ENCODE measurements at places on chromosomes 6 and 20. TPM values are rescaled to one million over a fixed set of nuclear protein-coding genes. Genes with fewer than 3 reads are reported as not detected.
A peak's percentile ranks its signal among the peaks of the same experiment; 100 is the strongest.

GRCh38 chr6:11947575-11947974 is 64.5 kb upstream of the HIVEP1 start:
- no peak for DNase-seq

GRCh38 chr6:29597184-29597583 is 12.3 kb downstream of the OR2H2 start:
- DNase-seq: no peak

DNA sequence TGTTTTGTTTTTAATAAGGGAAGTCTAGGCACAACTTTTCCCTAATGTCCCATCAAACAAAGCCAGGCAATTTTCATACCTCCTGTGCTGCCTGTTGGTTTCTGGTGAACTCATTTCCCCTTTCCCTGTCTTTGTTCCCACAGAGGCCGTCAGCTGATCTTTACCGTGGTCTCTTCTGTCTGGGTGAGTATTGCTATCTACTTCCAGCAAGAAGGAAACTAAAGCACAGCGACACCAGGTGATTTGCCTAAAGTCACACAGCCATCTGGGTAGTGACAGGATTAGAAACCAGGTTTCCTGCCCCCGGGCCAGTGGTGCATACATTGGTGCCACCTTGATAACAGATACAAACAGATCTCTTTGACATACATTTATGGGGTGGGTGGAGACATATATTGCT is 59.6 kb downstream of the RAB44 start:
- DNase-seq: peak; percentile 68

GRCh38 chr6:6694825-6695624 is 106.5 kb downstream of the LY86 start:
- DNase-seq: no peak

- DNase-seq: no peak
Measured at GRCh38 chr6:151388997-151389617, 2.3 kb downstream of the ZBTB2 start.

GRCh38 chr20:20322912-20323311 is 45.0 kb upstream of the INSM1 start:
- no peak for DNase-seq

- no peak for DNase-seq
Measured at GRCh38 chr6:107272246-107272645, 156.9 kb upstream of the BEND3 start.

DNA sequence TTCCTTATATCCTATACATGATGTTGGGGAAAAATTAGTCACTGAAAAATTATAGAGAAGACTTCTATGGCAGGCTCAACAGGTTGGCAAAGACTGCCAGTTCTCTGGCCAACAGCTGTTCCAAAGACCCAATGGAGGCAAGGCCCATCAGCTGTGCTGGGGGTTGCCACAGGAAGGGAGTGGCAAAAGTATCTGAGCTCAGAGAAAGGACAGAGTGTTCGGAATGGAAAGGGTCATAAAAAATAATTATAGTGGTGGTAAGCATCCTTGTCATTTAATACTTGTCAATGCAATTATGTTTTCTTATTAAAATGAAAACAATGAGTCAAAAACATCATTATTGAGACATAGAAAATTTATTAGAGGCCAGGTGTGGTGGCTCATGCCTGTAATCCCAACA is 36.1 kb downstream of the FASTKD5 start:
- no peak for DNase-seq

DNA sequence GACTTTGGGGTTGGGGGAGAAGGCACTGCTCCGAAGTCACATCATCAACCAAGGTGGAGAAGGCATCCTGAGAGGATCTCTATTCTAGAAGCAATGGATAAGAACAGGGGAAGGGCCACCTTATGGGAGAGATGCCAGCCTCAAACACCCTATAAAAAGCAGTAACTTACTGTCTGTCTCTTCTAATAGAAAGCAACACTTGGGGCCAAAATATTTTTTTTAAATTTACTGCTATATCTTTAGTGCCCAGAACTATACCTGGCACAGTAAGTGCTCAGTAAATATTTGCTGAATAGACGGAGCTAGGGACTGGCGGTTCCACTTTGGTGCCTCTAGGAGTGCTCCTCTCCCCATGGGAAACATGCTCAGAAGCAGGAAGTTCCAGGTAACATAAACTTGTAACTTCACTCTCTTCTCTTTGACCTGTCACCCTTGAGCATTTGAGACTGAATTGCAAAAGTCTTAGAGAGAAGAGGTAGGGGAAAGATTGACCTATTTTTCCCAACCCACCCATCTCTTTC is 807 bp upstream of the OTOR start:
- DNase-seq: no peak

DNA sequence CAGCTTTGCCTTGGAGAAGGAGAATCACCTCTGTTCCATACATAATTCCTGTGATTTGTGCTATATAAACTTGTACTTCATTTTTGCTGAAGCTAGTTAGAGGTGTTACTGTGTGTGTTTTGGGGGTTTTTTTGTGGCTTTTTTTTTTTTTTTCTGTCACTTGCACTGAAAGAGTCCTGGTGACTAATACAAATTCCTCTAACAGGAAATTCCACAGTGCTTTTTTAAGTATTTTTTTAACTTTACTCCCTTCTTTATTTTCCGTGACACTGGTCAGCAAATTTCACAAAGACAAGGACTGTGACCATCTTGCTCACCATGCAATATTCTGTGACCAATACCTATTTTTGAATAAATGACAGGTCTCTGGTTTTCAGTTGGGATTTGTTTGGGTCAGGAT is 110.5 kb downstream of the ISM1 start:
- DNase-seq: no peak

DNA sequence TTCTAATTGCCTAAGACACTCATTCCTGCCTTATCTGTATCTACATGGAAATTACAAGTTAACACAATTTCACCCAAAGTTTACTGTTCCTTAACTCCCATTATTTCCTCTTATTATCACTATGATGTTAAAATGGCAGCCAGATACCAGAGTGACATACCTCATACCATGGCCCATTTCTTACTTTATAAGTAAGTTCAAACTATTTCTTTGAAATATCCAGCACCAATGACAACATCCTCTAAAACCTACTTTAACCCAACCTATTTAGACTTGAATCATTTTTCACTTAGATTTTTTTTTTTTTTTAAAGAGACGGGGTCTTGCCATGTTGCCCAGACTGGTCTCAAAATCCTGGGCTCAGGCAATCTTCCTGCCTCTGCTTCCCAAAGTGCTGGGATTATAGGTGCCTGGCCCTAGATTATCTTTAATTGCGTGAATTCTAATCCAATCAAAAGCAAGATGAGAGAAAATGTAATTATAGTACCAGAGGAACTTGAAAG is 10.0 kb downstream of the REV3L start:
- DNase-seq: no peak

DNA sequence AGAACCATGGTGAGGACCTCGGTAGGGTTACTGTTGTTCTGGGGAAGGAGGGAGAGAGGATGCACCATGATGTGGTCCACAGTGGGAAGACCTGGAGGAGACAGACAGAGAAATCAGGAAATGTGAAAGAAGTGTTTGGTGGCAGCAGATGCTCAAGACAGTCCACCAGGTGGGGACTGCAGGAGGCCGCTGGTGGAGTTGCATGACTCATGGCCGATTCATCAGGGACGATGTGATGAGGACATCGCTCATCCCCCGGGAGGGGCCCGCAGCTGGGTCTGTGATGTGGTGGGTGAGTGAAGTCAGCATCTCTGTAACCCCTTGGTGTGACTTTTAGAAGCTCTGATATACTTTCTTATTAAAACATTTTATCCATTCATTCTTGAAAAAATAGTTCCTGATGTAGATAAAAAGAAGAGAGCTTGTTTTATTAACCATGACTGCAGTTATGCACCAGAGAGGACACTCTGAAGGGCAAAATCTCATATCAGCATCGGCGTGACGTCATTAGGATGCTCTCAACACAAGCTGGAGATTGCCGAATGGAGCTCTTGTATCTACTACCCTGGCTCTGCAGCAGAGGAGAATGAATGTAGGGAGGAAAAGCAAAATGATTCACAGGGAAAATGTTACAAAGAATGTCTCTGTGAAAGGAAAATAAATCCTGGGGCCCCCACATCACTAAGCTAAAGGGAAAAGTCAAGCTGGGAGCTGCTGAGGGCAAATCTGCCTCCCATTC is 71.2 kb downstream of the RAMACL start:
- no peak for DNase-seq

- no peak for DNase-seq
Measured at GRCh38 chr6:142716097-142716496, 228.9 kb downstream of the HIVEP2 start.

- DNase-seq: no peak
Measured at GRCh38 chr6:42939810-42940167, 10.5 kb downstream of the CNPY3 start.

GRCh38 chr20:62797671-62798532 is 1.6 kb downstream of the MRGBP start:
- DNase-seq: peak; percentile 87

GRCh38 chr6:169858293-169858934 is 107.0 kb downstream of the ERMARD start:
- no peak for DNase-seq

GRCh38 chr6:14399635-14400034 is 282.1 kb downstream of the CD83 start:
- DNase-seq: no peak

- DNase-seq: no peak
Measured at GRCh38 chr20:5864428-5864827, 85.9 kb downstream of the TRMT6 start.

GRCh38 chr20:38447251-38447661 is 12.1 kb upstream of the SNHG17 start:
- DNase-seq: no peak

- no peak for DNase-seq
Measured at GRCh38 chr6:5361396-5361795, 100.1 kb downstream of the FARS2 start.

DNA sequence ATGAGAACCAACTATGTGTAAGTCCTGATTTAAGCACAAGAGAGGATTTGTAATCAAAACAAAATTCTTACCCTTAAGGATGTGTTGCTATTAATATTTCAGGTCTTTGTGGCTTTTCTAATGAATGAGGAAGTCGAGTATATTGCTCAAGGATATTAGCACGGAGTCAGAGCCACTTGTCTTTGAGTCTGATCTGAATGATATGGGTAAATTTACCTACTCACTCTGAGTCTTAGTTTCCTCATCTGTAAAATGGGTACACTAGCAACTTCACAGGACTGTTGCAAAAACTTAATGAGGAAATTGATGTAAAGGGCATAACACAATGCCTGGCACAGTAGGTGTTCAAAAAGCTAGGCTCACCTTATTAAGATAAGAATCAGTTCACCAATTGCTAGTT is 30.0 kb upstream of the QKI start:
- no peak for DNase-seq

- DNase-seq: no peak
Measured at GRCh38 chr6:49300911-49301310, 162.1 kb downstream of the MMUT start.

DNA sequence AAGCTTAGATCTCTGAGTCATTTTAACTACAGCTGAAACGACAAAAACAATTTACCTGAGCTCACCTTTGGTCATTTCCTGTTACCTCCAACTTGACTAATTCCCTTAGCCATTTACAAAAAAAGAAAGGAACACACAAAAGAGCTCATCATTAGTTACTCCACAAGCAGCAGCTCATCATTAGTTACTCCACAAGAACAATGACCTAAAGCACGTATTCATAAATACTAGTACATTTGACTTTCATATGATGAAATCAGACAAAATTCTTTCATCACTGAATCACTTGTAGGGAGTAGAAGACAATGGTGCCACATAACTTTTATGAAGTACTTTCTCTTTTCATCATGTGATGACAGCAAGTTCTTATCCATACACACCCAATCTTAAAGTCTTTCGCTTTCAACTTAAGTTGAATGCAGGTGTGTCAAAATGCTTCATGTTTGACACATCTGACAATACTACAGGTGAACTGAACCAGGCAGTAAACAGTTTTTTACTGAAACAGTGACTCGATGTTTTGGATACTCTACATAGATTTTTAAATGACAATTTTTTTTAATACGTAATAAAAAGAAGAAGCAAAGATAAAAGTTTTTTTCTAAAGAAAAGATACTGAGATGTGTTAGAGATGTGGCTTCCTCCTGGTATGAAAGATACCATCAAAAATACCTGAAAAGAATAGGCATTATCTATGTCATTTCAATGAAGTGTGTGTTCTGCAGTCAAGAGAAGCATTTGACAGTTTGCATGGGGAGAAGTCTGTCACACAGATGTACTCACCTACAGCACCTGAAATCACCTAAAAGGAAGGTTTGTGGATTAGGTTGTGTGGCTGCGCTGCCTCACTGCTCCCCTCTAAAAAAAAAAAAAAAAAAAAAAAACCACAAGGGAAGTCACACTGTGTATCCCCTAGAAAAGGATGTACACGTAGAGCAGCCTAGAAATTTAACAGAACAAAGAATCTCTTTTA is 109.1 kb downstream of the PRDM1 start:
- DNase-seq: no peak

The GUCA1A gene
- total RNA-seq: not detected

The RAET1G gene
- total RNA-seq: not detected

The DHX35 gene
- total RNA-seq: 32.4 TPM

The TFAP2C gene
- total RNA-seq: not detected

The OR5V1 gene
- not detected for total RNA-seq

The KCNB1 gene
- 0.40 TPM for total RNA-seq

The SLC24A3 gene
- 4.5 TPM for total RNA-seq

The PTGIS gene
- total RNA-seq: 9.5 TPM

The CDSN gene
- total RNA-seq: not detected

The PGC gene
- not detected for total RNA-seq

The NKAIN4 gene
- not detected for total RNA-seq

The DEFB132 gene
- not detected for total RNA-seq

The WFDC12 gene
- total RNA-seq: not detected

The COL21A1 gene
- 0.47 TPM for total RNA-seq

The C6orf58 gene
- not detected for total RNA-seq

All from Peyer's patch (tissue), 4 donors.